Left lung (tissue), 14 donors: ENCODE measurements at places on chromosomes 13 and 19. TPM values are rescaled to one million over a fixed set of nuclear protein-coding genes. Genes with fewer than 3 reads are reported as not detected.

DNA sequence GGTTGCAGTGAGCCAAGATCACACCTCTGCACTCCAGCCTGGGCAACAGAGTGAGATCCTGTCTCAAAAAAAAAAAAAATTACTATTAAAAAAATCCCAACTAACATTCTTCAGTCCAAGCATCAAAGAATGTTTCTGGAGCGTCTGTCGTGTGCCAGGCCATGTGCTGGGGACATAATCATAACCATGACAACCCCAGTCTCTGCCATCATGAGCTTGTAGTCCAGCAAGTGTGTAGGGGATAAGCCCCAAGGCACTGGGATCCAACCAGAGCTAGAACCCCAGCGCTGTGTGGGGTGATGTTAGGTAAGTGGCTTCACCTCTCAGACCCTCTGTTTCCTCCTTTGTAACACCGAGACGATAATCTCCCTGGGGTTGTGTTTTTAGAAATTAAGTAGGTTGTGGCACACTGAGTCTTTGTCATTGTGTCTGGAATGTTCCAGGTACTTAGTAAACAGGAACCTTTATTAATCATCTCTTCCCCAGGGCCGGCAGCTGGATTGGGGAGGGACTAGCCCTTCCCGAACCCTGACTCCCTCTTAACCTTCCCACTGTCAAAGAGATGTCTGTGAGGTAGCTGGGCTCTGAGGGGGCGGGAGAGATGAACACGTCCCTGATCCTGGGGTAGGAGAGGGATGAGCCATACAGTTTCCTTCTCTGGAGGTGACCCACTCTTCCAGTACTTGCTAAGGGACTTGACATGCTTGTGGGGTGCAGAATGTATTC is 5.2 kb downstream of the ITPKC start:
- DNase-seq = no peak
- no peaks in the 10 kb centered on the region for H3K27me3 ChIP-seq
- H3K4me1 ChIP-seq = peaks cover 27% of the 10 kb centered on the region
- H3K36me3 ChIP-seq = no peaks in the 10 kb centered on the region

DNA sequence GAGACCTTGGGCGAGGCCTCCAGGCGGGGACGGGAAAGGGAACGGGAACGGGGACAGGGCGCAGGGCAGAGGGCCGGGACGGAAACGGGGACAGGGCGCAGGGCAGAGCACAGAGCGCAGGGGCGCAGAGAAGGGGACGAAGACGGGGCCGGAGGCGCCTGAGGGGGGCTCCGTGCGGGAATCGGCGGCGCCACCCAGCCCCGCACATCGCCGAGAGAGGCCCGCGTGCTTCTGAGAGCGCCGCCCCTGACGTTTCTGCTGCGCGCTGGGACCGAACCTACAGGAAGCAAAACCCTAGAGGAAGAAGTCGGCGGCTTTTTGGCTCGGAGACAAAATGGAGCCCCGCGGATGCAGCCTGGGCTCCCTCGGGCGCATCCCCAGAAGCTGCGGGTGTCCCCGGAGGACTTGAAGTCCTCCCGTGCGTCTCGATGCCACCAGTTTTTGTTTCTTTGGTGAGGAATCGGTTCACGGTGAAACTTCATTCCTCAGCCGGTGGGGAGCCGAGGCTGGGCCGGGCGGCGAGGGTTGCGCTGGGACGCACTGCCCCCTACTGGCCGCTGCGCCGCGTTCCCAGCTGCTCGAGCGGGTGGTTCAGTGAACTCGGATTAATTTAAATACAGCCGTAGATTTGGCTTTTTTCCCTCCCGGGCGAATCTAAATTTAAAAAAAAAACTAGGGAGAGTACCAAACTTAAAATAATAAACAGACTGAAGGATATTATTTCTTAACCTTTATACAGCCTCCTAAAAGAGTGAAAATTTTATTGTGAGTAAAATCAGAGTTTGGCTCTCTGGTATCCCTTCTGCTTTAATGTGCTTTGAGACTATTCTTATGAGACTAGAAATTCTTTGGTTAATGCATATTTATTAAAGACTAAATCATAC is 350.0 kb upstream of the ARGLU1 start:
- no peaks in the 10 kb centered on the region for H3K36me3 ChIP-seq
- H3K27me3 ChIP-seq = no peaks in the 10 kb centered on the region
- peak overlapping the region; percentile 76 for H3K27ac ChIP-seq
- H3K4me3 ChIP-seq = peak overlapping the region; percentile 65

GRCh38 chr13:50643060-50643459 is 200.4 kb downstream of the DLEU7 start:
- H3K36me3 ChIP-seq = no peaks in the 10 kb centered on the region
- H3K27me3 ChIP-seq = no peaks in the 10 kb centered on the region
- H3K27ac ChIP-seq = no peak overlapping the region
- H3K4me3 ChIP-seq = no peak overlapping the region
- no peak for DNase-seq

DNA sequence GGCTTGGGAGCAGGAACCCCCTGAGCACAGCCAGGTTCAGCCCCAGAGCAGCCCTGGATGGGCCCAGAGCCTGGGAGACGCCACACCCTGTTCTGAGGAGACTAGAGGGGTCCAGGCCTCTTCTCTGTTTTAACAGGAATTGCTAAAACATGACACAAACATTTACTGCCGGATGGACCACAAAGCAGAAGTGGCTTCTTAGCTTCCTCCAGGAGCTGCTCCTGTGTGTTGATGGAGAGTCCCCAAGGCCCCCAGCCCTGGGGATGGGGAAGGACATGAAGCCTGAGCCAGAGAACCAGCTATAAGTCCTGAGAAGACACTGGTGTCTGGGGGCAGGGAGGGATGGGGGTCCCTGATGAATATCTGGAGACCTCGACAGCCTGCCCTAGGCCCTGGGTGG is 14.6 kb downstream of the CEACAM3 start:
- H3K27me3 ChIP-seq = peaks cover 14% of the 10 kb centered on the region
- H3K36me3 ChIP-seq = no peaks in the 10 kb centered on the region
- no peaks in the 10 kb centered on the region for H3K4me1 ChIP-seq
- DNase-seq = peak; percentile 86

DNA sequence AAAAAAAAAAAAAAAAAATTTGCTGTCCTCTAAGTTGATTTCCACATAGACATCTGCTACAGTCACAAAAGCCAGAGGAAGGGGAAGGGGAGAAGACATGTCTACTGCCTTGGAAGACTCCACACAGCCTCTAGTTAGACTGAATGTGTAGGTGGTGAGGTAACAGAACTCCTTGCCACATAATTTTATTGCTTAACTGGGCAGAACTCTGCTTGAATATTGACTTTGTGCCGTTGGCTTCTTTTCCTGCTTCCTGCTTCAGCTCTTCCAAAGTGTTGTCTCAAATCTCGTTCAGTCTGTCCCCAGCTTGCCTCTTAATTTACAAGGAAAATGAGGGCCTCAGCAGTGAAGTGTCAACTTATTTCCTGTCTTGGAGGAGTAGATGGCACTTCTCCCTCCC is 37.1 kb downstream of the ESD start:
- no peak for DNase-seq
- H3K27ac ChIP-seq = peak overlapping the region; percentile 7
- H3K4me1 ChIP-seq = peaks cover 9% of the 10 kb centered on the region
- no peaks in the 10 kb centered on the region for H3K36me3 ChIP-seq

The SH2D3A gene
- total RNA-seq = 27.6 TPM
